ENCODE measurements at places on chromosomes 2 and 18. TPM values are rescaled to one million over a fixed set of nuclear protein-coding genes. Genes with fewer than 3 reads are reported as not detected.

Gene GAL3ST2
- not detected for total RNA-seq

Gene LYPD1
- total RNA-seq: 19.5 TPM

Gene CHN1
- 11.0 TPM for total RNA-seq

Gene TLK1
- total RNA-seq: 12.6 TPM

Gene MYCN
- total RNA-seq: 0.65 TPM

Gene CACNB4
- 0.15 TPM for total RNA-seq
